ENCODE measurements at places on chromosomes 4 and X.

- DNase-seq = no peak
Measured at GRCh38 chr4:137909529-137910309, 332.4 kb downstream of the SLC7A11 start.

DNA sequence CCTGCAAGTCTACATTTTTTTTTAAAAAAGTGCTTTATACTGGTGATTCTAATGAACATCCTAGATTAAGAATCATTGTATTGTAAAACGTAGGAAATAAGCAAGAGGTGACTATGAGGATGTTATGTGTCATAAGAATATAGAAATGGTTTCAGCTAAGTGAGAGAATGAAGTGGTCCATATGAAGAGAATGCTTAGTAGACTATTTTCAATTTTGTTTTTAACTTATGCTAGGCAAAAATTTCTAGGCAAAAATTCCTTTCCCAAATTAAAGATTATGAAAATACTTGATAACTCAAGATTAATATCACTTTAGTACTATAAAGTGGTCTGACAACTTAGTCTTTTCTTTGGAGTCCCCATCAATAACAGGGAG is 825 bp downstream of the DYNLT3 start:
- no peak for DNase-seq

DNA sequence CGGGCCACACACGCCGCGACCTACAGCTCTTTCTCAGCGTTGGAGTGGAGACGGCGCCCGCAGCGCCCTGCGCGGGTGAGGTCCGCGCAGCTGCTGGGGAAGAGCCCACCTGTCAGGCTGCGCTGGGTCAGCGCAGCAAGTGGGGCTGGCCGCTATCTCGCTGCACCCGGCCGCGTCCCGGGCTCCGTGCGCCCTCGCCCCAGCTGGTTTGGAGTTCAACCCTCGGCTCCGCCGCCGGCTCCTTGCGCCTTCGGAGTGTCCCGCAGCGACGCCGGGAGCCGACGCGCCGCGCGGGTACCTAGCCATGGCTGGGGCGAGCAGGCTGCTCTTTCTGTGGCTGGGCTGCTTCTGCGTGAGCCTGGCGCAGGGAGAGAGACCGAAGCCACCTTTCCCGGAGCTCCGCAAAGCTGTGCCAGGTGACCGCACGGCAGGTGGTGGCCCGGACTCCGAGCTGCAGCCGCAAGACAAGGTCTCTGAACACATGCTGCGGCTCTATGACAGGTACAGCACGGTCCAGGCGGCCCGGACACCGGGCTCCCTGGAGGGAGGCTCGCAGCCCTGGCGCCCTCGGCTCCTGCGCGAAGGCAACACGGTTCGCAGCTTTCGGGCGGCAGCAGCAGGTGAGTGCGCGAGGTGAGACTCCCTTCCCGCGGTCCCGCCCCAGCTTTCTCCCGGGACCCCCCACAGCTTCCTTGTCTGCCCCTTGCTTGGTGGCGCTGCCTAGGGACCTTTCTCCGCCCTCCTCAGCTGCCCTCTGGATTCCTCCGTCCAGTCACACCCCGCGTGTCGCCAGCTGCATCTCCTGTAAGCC is 678 bp downstream of the BMP3 start:
- peak; percentile 50 for DNase-seq

GRCh38 chr4:167415461-167415860 is 181.2 kb upstream of the SPOCK3 start:
- no peak for DNase-seq
